ENCODE measurements at places on chromosomes 16 and 17.

DNA sequence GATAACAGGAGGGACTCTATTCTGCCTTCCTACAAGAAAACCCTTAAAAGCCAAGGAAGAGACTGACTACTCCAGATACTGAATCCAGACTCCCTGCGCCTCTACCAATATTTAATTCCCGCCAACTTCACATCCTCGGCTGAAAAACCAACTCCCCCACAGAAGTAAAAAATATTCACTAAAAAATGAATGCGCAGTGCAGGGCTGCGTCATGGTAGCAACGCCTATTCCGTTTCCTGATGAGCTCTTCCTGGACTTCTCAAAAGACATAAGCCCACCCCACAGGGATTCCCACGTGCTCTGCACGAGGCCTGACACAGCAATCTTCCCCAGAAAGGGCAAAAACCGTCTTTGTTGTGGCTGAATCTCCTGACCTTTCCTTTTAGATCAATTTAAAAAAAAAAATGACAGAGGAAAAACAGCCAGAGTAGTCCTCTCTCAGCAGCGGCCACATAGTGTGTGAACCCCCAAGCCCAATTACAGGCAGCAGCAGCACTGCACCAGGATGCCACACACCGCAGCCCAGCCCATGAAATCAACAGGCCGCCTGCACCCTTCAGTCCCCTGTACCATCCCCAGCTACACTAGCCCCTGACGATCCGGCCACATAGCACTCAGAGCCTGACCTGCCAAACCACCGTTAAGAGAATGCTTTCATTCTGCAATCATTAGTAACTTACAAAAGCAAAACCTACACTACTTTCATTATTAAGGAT, 23.9 kb downstream of the KLHDC4 start:
- DNase-seq = no peak

GRCh38 chr17:77117415-77117814, 23.4 kb upstream of the SEC14L1 start:
- DNase-seq = no peak

DNA sequence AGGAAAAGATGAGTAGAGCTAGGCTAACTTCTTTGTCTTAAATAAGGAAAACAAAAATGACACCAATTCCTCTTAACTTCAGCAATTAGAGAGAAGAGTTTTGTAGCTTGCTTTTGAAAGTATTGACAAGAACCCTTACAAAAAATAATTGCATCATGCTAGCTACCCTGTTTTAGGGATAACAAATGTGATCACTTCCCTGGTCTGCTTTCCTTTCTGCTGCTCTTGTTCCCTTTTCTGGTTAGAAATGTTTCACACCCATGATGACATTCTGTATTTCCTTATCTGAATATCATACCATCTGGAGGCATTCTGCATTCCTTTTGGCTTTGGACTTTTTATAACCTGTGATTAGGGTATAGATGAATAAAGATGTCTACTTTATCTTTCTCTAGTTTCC, 9.9 kb upstream of the SMIM36 start:
- no peak for DNase-seq

DNA sequence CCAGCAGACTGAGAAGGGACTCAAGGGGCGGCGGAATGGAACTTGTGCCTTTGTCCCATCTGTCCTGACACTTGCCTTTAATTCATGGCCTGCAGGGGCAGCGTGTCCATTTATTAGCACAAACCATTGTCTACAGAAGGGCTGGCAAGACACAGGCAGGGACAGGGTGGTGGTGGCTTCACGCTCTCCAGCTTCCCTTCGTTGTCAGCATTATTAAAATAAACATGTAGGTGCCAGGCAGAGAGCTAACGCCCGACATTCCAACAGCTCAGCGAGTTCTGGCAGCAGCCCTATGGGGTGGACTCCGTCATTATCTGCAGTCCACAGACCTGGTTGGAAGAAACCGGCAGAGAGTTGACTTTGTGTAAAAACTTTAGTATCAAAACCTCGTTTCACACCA, 16.3 kb downstream of the DNAI2 start:
- no peak for DNase-seq

- no peak for DNase-seq
These were observed 454.3 kb upstream of the EEF2KMT start for GRCh38 chr16:5551909-5552308.

All from right renal cortex interstitium (tissue), 3 donors.